ENCODE measurements at places on chromosomes 12 and 14. TPM values are rescaled to one million over a fixed set of nuclear protein-coding genes. Genes with fewer than 3 reads are reported as not detected.

DNA sequence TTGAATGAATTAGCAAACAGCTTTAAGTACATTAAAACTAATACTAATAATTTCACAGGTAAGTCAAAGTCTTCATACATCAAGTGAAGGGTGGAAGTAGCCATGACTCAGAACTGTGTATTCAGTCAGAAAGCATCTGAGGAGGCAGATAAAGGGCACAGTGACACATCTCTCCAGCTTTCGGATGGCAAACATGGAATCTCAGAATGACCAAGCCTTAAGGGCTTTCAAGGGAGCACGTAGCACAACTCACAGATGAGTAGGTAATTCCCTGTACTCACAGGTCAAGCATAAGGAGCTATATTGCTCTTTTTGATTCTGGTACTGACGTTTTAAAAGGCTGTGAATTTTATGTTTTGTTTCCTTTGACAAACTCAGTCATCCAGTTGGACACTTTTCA is 56.0 kb downstream of the MDGA2 start:
- no peak for DNase-seq

DNA sequence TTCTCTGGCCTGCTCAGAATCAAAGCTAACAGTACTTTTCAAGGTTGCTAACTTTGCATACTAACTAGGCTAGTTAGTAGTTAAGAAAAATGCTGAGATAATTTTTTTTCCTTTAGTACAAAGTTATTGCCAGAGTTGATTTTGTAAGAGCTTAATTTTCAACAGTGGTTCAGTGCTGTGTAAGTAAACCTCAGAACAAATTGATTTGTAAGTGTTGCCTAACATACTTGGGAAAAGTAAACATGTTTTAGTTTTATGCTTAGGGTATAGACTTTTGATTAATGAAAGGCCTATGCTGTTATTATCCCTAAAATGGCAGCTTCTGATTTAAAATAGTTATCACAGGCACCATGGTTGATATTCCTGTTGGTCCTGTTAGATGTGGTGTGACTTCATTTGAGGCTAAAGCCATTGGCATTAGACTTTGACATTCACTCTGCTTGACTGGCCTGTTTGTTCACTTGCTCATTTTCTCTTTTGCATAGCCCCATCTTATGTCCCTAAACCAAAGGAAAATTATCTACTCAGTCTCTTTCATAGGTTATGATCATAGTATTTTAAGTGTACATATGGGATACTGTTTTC is 5.2 kb downstream of the CMAS start:
- DNase-seq = no peak

DNA sequence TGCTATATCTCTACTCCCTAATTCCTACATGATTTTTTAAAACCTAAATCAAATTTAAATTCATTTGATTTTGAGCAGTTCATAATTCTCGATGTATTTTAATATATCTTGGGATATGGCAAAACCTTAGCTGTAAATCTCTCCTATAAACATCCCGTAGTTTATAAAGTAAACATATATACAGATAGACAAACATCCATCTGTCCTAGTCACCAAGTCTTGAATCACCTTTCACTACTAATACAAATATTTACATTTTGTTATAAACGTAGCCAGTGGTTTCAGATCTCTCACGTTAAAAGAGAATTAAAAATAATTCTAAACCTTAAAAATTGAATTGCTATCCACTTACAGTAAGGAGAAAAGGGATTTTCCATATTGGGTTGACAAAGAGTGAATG is 107.0 kb downstream of the TSHR start:
- DNase-seq = no peak

DNA sequence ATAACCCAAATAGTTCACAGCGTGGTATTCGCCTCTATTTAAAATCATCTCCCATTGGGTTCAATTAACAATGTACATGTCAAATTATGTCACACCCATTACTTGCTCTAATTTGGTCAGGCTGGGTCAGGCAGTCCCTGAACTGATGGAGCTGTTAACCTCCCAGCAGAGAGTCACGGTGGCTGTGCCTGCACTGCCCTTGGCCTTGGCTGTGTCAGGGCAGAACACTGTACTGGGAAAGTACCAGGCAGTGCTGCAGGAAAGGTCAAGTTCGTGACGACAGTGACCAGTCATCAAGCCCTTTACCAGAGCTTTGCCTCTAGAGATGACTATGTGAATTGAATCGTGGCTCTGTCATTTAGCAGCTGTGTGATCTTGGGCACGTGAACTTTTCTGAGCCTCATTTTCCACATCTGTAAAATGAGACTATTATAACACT is 100.0 kb downstream of the ARF6 start:
- no peak for DNase-seq

HELB gene
- polyA plus RNA-seq = 1.1 TPM

SINHCAF gene
- 29.9 TPM for polyA plus RNA-seq

SSPN gene
- 18.9 TPM for polyA plus RNA-seq
